B cell (primary cell): ENCODE measurements at places on chromosomes 7 and 10.

DNA sequence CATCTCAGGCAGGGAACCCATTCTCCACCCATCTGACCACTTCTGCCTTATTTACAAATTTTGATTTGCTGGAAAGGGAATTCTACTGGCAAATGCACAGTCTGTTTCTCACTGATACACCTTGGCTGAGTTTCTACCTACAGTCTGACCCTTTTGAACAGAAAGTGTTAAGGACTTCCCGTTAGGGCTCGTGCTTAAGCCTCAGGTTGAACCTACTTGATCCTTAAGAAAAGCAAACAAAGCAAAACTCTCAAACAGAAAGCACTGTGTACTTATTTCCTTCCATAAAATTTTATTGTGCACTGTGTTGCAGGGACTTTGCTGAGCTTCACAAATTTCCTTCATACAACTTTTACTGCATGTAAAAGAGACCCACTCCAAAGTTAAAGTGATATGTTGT, 367.8 kb downstream of the NRG3 start:
- DNase-seq: no peak

DNA sequence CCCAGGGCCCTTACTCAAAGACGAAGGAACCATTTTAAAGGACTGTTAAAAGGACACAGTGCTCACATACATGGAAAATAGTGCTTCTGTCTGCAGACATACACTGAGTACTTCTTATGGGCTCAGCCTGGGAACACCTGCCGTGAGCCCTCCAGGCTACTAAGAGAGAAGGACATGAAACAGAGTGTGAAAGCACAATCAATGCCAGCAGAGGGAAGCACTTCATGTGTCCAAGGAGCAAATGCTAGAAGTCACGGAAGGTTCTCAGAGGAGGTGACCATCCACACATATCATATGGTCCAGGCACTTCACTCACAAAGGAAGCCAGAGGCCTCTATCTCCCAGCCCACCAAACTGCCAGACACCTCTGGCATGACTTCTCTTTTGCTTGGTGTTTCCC, 15.5 kb downstream of the ELMO1 start:
- no peak for DNase-seq

DNA sequence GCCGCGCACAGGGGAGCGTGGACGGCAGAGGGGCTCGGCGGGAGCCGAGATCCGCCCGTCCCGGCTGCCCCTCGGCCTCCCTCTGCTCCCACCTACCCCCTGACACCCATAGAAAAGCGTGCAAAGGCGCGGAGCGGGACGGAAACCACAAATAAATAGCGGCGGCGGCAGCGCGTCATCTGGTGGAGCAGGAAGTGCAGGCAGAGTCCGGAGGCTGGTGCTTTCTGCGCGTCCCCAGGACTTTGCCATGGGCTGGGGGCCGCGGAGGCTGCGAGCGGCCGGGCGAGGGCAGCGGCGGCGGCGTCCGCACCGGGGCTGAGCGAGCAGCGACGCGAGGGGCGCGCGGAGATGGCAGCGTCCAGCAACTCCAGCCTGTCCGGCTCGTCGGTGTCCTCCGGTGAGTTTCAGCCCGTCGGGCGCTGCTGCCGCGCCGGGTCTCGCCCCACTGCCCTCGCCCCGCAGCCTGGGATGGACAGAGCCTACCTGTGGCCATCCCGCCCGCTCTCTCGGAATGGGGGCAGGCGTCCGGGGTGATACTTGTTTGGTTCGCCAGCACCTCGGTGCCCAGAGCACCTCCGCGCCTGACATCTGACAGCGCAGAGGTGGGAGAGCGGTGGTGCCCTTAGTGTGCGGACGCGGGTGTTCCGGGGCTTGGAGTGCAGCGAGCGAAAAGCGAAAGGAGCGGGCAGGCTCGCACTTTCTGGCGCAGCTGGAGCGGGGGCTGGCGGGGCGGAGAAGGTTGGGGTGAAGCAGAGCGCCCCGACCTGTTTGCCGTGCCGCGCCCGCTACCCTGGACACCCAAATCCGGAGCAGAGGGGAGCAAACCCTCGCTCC, at the start of gene CHN2:
Gene CHN2 (plus strand): TSS at position 182 of the 834 bp plus-strand sequence.
- DNase-seq: peak; percentile 50

DNA sequence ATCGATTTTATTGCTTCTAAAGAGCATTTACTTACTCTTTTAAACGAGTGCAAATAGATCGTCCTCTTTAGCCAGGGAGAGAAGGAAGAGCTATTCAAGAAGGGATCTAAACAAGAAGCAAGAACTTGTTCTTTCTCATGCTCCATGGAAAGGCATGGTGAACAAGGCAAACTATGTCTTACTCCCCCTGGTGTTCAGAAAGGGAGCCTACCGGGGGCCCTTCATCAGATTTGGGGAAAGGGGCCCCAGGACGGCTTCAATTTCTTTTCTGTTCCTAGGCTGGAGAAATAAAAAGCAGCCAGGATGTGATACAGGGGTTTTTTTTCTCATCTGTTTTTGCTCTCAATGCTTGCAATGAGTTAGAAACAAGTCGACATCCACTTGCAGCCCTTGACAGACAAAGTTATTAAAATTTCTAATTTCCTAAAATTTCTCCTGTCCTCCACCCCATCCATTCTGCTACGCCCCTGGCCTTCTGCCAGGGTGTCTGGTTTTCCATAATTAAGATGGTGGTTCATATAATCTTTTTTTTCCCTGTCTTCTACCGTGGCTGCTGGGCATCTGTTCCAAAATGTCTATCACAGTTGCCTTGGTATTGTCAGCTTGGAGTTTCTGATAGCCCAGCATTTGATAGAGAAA, 214.4 kb downstream of the CREB5 start:
- DNase-seq: peak; percentile 45

- no peak for DNase-seq
Observed at GRCh38 chr10:125231813-125232475, 71.6 kb upstream of the CTBP2 start.

GRCh38 chr7:152959610-152960009, 200.1 kb downstream of the ACTR3B start:
- DNase-seq: no peak

DNA sequence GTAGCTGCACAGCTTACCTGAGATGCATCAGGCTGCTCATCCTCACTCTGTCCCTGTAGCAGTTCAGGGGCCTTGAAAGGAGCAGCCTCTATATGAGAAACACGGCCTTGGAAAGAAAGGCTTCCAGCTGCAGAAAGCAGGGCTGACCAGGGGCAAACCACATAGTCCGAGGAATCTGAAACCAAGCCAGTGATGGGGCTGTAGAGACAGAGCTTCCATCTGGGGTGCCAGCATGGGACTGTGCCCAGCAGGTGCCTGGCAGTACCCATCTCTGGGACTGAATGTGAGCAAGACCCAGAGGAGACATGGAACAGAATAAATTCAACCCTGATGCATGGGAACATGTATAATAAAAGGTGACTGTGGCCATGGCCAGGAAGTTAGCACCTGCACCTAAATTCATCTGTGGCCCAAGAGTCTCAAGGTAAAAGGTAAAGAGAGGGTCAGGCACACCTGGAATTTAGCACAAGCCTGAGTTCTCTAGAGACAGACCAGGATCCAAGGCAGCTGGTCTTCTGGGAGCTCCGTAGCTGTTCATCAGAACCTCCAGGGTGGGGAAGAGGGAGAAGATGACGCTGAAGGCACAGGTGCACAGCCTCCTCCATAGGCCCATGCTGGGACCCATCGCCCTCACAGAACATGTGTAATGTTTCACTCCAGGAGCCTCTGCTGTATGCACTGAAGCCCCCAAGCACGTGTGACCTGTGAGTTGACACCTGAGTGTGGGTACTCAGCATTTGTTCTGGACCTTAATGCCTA, 25.3 kb downstream of the FRMPD2 start:
- no peak for DNase-seq

- no peak for DNase-seq
Observed at GRCh38 chr10:113562069-113562468, 9.2 kb downstream of the HABP2 start.
